NCI-H1105 treated with DMSO at 0.1 percent for 48 hours (cell line): ENCODE measurements at places on chromosomes 7 and 10.
A peak's percentile ranks its signal among the peaks of the same experiment; 100 is the strongest.

DNA sequence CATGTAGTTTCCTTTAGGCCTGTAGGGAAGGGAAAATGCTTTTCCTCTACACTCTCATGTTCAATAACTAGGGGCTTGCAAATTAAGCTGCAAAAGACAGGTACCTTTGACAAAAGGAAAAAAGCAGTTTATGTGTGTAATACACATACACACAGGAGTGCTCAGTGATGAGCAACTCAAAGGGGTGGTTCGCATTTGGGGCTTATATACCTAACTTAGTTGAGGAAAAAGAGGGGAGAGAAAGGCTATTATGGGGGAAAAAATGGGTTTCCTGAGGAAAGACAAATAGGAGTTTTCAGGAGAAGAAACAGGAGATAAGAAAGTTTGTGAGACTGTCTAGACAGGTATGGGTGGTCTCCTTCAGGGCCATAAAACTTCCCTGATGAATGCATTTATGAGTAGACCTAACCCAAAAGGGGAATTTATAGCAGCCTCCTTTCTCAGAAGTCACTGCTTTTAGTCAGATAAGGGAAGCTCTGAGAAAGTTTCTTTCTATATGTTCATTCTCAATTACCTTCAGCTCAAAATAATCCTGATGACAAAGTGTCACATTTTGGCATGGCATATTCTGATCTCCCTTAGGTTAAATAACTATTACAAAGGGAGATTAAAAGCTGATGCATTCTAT is 55.2 kb upstream of the EZH2 start:
- DNase-seq = no peak

- no peak for DNase-seq
These were observed 603.1 kb upstream of the PCDH15 start for GRCh38 chr10:55404094-55404493.

DNA sequence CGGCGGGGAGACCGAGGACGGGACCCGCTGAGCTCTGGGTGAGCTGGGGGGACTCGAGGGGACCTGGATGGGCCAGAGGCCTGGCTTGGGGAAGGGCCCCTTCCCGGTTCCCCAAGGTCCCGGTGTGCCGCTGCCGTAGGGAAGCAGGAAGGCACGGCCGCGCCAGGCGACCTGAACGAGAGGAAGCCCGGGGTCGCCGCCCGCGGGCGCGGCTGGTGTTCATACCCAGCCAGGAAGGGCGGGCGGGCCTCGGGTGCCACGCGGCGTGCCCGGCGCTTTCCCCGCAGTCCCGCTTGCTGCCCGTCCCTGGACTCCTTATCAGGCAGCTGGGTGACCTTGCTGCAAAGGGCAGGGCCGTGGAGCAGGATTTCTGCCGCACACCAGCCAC is 38.0 kb downstream of the ZNF777 start:
- DNase-seq = no peak

DNA sequence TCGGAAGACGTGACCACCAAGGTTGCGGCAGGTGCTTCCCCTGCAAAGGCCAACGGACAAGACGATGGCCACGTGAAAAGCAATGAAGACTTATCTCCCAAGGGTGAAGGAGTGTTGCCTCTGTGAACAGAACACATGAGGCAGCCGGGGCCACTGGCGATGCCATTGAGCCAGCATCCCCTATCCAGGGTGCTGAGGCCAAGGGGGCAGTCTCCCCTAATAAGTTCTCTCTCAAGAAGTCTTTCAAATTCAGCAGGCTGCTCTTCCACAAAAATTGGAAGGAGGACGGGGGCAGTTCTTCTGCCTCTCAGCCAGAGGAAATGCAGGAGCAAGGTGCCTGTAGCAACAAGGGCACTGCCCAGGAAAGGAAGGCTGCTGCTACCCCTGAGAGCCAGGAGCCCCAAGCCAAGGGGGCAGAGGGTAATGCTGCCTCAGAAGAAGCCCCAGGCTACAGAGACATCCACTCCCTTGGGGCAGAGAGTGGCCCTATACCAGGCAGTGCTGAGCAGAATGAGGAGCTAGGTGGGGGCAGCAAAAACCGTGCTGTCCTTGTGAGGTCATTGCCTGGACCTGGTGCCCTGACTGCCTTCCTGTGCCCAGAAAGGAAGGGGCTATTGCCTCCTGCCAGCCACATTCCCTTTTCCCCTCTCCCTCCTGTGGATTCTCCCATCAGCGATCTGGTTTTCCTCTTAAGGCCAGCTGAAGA is 17.3 kb downstream of the NT5C2 start:
- DNase-seq = no peak

- DNase-seq = no peak
These were observed 51.6 kb upstream of the MACC1 start for GRCh38 chr7:20268824-20269223.

DNA sequence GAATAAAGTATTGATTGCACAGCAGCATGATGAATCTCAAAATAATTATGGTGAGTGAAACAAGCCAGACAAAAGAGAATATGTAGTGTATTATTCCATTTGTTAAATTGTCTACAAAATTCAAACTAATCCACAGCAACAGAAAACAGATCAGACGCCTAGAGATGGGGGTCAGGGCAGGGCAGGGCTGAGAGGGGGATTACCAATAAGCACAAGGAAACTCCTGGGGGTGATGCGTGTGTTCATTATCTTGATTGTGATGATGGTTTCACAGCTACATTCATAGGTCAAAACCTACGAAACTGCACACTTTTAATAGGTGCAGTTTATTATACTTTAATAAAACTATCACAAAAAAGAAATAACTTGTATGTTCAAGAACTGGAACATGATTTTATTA is 132.7 kb upstream of the CDK6 start:
- DNase-seq = no peak

DNA sequence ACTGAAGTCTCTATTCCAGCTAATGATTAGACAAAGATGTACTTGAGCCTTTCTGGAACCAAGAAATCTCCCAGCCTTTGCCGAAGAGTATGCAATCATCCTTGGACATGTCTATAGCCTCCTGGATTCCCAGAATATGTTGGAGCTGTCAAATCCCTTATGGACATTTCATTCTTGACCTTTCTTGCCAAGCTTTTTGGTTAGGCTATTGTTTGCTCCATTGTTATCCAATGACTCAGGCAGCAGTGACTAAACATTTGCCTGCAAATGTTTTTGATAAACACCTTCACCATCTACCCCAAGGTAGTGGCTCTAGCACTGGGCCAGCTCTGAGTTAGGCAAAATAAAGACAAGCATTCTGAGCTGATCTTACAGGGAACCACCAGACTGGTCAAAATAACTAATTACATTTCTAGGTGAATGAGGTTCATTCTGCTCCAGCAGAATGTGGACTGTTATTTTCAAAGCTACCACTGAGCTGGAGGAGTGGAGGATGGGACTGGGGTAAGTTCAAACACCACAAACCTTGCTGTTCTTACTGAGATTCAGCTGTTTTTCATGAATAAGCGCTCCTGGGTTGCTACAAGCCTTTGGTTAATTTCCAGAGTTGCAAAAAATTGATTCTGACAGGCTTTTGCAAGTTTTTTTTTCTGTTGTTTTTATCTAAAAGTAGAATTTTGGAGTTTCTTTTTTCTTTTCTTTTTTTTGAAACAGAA is 81.0 kb downstream of the TMEM270 start:
- no peak for DNase-seq

GRCh38 chr7:118311121-118311836 is 86.8 kb downstream of the ANKRD7 start:
- DNase-seq = no peak

DNA sequence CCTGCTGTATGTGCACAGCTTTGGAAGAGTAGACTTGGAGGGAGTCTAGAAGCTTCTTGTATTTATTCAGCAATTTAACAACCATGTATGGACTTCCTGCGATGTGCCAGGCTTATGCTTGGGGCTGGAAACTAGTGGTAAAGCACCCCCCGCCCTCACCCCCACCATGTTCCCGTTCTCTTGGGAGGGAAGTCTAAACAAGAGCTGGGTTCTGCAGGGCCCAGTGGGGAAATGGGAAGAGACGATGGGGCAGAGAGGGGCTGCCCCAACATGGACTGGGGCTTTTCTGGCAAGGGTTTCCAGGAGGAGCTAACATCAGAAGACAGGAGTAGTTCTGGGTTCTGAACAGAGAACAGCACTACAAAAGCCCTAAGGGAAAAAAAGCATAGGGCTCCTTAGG is 8.0 kb downstream of the RASSF4 start:
- no peak for DNase-seq

DNA sequence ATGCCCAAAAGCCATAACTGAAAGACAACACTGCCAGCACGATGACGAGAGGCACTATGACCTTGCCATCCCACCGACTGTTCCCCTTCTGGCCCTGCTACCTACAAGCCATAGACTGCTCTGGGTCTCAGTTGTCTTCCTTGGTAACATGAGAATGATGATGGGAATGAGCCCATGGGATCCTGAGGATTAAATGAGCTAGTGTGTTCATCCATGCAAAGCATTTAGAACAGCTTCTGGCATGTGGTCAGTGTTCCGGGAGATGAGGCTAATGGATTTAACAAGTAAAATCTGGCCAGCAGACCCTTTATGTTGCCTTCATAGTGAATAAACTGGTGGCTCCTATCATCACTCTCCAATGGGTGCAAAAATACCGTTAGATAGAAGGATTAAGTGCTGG is 62.4 kb upstream of the WDR11 start:
- no peak for DNase-seq

DNA sequence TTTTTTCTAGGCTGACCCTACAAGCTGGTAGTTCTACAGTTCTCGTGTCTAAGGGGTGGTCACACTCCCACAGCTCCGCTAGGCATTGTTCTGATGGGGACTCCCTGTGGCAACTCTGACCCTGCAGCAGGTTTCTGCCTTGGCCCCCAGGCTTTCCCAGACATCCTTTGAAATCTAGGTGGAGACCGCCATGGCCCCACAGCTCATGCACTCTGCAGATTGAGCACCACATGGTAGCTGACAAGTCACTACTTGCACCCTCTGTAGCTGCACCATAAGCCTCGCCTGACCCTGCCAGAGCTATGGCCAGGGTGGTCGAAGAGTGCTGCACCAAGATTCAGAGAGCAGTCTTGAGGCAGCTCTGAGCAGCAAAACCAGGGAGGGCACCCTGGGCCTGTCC is 275.6 kb downstream of the LHFPL3 start:
- DNase-seq = no peak

GRCh38 chr10:79939969-79940368 is 8.9 kb downstream of the SFTPD start:
- DNase-seq = no peak

DNA sequence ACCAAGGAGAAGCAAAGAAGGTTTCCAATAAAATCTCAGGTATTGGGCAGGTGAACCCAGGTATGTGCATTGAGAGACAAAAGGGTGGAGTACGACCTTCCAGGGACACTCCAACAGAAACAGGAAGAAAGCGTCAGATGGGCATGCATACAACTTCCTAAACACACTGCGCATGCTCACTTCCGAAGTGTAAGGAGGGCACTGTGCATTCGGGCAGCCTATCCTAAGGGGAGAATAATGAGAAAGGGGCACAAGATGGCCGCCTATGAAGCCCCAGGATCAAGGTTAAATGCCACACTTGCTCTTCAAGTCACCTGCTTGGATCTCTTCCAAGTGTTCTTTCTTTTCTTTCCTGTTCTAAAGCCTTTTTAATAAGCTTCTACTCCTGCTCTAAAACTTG is 39.4 kb upstream of the PRSS1 start:
- no peak for DNase-seq

DNA sequence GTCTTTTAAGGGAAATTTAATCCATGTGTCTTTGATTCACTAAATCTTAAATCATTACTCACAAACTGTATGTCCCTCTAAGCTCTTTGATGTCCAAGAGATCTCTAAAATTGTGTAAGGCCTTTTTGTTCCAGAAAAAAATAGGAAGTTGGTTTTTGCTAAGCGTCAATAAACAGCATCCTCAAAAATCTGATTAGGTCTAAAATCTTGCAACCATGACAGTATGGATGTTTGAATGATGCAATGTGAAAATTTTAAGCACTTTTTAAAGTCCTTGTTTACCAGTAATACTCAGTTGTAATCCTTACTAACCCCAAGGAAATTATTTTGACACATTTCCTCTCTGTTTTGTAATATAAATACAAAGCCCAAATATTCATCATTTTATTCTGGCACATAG is 6.8 kb downstream of the MET start:
- DNase-seq = no peak

GRCh38 chr10:31990937-31991336 is 62.3 kb upstream of the ARHGAP12 start:
- DNase-seq = no peak

- no peak for DNase-seq
These were observed 8.4 kb downstream of the PLXDC2 start for GRCh38 chr10:19824381-19825342.

- no peak for DNase-seq
These were observed 70.4 kb downstream of the COA1 start for GRCh38 chr7:43658718-43659548.

GRCh38 chr10:103736763-103737162 is 118.6 kb downstream of the SH3PXD2A start:
- DNase-seq = peak; percentile 4

DNA sequence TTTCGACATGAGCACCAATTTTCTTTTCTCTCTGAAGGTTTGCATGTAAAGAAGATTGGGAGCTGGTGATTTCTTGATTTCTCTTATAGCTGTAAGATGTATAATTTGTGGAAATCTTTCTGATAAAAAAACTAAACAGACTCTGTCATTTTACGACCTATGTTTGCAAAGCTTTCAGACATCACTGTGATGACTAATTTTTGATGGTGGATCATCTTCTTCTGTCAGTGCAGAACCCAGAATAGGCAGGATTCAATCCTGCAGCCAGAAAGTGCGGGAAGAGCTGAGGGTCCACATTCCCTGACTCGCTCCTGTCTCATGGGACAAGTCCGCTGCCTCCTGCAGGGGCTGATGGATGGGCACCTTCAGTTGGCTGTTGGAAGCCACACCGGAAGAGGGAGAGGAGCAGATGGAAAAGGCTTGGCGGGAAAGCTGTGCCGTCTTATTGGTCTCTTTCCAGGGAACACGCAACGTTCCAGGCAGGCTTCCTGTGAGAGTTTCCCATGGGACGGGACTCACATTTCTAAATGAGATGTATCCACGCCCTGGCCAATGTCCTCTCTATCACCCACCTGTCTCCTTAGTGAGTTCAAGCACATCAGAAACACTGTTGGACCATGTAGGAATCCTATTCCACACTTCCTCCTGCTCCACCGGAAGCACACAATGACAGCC is 186.9 kb downstream of the PRPF18 start:
- no peak for DNase-seq

DNA sequence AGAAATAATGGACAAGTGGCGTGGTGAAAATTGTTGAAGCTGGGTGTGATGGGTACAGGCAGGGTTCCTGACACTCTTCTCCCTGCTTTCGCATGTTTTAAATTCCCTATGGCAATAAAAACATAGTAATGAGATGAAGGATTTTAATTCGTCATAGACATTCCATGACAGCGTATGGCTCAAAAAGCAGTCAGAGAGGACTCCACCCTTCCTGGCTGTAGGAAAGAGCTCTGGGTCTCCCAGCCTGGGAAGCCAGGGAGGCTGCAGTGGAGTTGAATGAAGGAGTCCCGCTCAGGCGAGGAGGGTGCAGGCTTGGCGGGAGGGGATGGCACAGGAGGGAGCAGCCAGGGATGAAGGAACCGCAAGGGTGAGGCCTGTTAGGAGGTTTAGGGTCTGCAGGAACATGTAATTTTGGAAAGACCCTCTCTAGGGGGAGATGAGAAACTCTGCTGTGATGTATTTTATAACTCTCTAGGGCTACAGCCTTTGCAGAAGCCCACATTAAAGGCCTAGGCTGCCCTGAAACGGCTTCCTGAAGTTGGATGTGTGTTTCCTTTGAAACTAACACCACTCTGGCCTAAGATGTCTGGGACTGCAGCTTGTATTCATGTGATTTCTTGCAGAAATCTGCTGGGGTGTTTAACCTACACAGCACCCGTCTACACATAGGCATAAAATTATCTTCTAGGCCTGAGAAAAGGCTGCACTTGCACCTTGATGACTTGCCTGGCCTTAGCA is 7.6 kb upstream of the LARP4B start:
- DNase-seq = no peak

GRCh38 chr10:31062856-31063255 is 31.2 kb upstream of the ZNF438 start:
- no peak for DNase-seq
